ENCODE measurements at places on chromosomes 1 and 21.

DNA sequence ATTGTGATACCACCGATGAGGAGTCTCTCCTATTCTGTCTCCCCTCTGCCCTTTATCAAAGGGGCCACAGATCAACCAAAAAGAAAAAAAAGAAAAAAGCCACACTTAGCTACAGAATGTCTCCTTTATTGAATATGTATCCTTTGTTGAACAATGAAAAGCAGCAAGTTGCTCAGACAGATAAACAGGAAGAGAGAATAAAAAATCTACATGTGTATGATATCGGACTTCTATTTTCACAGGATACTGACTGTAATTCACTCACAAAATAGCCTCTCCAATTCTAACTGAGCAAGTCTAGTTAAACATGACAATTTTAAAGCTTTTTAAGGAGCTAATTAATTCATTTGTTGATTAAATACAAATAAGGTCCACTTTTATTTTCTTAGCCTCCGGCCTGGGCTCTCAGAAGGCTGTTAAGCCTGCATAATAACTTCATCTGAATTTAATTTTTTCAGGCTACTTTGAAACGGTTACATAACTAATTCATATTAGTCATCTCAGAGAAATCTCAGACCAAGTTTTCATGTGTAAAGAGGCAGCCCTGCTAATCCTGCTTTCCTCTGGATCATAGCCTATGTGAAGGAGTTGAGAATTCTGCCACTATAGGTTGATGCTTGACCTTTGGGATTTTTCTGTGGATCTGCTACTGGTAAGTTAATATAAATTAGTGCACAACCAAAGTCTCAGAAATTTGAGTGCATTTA is 304.1 kb upstream of the NR5A2 start:
- DNase-seq = no peak

DNA sequence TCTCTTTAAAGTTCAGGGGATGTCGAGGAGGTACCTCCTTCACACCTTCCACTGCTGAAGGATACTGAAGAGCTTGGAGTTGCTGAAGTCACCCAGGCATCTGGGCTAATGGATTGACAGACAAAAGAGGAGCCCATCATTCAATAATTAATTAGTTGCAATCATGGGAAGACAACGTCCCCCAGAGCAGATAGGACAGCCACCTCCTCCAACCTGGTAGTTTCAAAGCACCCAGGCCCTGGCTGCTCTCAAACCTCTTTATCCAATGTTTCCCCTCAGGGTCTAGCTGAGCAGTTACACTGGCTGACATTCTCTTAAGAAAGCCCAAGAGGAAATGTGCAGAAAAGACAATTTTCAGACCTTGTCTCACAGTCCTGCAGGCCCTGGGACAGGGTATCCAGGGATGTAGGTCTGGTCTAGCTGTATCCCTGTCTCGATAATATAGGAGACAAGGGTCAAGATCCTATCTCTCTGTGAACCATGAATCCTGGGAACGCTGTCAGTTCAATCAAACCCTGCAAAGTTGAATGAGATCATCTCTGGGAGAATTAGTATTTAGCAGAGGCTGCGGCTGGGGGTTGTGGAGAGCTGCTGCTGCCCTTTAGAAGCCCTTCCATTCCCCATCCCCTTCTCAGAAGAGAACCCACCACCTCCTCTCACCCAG is 1.1 kb downstream of the TSPAN2 start:
- no peak for DNase-seq

- no peak for DNase-seq
Measured at GRCh38 chr1:32159189-32159588, 20.3 kb upstream of the TXLNA start.

DNA sequence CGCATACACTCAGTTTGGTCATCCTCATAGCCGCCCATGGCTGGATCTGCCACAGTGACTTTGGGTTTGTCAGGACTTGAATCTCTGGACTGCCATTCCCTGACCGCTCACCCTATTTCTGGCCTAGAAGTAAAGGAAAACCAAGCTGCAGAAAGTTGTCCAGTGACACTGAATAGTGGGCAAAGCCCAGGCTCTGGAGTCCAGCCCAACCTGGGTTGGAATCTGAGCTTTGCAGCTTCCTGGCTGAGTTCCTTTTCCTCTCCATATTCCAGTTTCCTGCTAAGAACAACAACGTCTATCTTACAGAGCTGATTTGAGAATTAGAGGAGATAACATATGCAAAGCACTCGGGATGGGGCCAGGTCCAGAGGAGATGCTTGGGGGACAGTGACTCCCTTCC is 15.6 kb upstream of the EIF4G3 start:
- DNase-seq = no peak

DNA sequence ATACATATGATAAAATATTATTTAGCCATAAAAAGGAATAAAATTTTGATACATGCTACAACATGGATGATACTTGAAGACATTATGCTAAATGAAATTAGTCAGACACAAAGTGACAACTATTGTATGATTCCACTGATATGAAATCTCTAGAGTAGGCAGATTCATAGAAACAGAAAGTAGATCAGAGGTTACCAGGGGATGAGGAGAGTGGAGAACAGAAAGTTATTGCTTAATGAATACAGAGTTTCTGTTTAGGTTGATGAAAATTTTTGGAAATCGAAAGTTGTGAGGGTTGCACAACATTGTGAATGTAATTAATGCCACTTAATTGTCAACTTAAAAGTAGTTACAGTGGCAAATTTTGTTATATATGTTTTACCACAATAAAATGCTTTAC is 315.7 kb upstream of the USP25 start:
- no peak for DNase-seq

DNA sequence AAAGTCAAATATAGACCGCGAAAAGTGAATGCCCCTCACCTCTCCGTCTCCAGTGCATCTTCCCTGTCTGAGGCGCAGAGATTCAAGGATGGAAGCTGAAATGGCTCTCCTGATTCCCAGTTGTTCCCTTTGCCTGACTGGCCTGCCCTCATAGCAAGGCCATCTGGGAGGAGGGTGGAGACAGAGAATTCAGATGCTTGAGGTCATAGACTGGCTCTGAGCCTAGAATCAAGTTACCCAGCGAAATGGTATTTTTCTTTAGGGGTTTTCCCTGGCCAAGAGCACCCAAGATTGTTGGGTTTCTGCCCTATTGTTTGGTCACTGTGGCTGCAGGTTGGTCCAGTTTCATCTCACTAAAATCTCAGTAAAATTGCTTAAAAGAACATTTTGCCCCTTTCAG is 7.2 kb downstream of the METTL13 start:
- no peak for DNase-seq

DNA sequence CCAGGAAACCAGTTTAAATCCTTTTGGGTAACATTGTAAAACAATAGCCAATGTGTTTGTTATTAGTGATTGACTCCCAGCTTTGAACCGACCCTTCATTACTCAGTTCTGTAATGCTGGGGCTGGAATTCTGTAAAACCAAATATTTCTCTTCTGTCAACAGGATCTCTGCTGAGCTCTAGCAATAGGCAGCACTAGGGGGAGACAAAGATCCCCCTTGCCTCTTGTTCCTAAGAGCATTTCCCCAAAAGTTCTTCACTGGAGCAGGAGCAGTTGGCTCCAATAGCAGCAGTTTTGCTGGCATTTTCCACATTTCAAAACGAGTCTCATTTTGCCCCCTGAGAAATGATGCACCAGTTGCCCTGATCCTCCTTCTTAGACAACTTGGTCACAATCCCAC is 1671.1 kb downstream of the MRPL39 start:
- DNase-seq = no peak

GRCh38 chr1:172472495-172472894 is 28.6 kb upstream of the PIGC start:
- DNase-seq = no peak

GRCh38 chr1:228378873-228379460 is 27.7 kb downstream of the TRIM11 start:
- peak; percentile 28 for DNase-seq

DNA sequence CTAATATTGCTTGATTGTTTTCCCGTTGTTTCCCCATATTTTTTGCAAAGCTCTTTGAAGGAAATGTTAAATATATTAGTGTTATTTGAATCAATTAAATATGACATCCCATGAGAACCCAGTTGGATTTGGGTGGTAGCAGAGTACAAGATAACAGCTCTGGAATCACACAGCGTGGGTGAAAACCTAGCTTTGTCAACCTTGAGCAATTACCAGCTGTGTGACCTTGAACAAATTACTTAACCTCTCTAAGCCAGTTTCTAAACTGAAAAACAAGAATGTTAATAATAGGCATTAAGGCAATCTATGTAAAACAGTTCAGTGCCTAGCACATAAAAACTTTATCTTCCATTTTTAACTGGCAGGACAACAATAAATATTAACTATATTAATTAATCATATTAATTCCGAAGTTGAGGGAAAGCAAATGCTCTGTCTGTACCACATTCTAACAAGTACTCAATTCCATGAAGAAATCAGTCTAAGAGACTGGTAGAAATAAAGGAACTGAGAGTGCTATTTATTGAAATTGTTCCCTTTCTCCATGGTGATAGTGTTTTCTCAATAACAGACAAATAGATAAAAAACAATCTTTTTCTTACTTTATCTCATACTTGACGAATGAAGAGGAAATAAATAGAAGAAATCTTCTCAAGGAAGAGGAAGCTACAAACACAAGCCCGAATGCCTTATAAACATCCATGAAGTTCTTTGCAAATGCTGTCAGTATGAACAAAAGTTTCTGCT is 27.0 kb downstream of the DNASE2B start:
- DNase-seq = no peak

DNA sequence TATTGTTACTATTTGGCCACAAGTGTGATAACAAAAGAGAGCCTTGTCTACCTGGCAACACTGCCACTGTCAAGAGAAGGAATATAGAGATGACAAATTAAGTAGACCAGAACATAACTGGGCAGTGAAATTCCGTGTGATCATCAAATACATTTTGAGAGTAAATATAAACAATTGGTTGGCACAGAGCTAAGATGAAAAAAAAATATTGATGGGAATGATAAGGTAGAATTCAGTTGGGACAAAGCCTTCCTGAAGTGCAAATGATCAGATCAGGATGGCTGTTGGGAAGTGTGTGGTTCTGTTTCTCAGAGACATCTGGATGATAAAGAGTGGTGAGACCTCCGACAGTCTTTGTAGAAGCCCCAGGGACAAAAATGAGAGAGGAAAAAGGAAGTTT is 205.5 kb upstream of the CAMK1G start:
- DNase-seq = no peak

- DNase-seq = no peak
Measured at GRCh38 chr1:231636157-231636556, 9.6 kb downstream of the DISC1 start.

- DNase-seq = no peak
Measured at GRCh38 chr1:1360506-1361169, 2.3 kb upstream of the MXRA8 start.

DNA sequence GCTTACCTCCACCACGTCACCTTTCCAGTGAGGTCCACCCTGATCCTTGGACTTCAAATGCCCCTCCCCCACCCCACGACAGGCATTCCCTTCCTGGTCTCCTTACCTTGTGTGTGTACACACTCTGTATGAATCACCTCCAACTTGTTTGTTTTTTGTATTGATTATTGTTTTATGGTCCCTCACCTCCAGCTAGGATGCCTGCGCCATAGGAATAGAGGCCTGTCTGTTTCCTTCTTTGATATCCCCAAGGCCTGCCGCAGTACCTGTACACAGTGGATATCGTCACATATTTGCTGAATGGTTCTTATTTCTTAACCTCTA is 219.6 kb upstream of the POU3F1 start:
- DNase-seq = no peak

DNA sequence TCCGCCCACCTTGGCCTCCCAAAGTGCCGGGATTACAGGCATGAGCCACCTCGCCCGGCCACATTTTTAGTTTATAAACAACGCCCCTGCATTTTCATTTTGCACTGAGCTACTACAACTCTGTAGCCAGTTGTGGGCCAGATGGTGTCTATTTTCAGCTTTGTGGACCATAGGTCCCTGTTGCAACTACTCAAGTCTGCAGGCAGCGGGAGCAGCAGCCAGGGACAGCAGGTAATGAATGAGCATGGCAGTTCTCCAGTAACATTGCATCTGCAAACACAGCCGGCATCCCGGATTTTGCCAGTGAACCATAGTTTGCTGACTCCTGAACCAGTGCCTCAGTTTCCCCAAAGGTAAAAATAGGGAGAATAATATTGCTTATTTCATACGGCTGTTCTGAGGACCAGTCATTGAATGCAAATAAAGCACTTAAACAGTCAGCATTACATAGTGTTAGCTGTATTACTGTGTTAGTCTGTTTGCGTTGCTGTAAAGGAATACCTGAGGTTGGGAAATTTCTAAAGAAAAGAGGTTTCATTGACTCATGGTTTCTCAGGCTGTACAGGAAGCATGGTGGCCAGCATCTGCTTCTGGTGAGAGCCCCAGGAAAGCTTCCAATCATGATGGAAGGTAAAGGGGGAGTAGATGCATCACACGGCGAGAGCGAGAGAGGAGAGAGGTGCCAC is 65.5 kb upstream of the SLC45A1 start:
- DNase-seq = no peak

GRCh38 chr1:116966791-116967190 is 34.8 kb upstream of the CD101 start:
- no peak for DNase-seq

- DNase-seq = no peak
Measured at GRCh38 chr1:173266841-173267240, 59.7 kb upstream of the TNFSF4 start.

- no peak for DNase-seq
Measured at GRCh38 chr1:214830941-214831340, 227.9 kb downstream of the CENPF start.

- DNase-seq = no peak
Measured at GRCh38 chr21:45642122-45642813, 1.3 kb upstream of the PCBP3 start.

DNA sequence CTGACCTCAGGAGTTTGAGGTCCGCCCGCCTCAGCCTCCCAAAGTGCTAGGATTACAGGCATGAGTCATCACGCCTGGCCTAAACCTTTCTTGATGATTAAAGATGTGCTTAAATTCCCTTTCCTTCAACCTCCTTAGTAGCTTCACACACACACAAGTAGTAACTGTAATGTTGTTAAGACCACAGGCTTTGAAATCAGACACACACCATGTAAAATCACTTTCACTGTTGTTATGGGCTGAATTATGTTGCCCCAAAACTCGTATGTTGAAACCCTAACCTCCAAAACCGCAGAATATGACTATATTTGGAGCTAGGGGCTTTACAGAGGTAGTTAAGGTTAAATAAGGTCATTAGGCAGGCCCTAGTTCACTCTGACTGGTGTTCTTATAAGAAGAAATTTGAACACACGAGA is 180.2 kb downstream of the NR5A2 start:
- no peak for DNase-seq

GRCh38 chr1:77227381-77227780 is 8.2 kb upstream of the PIGK start:
- no peak for DNase-seq

DNA sequence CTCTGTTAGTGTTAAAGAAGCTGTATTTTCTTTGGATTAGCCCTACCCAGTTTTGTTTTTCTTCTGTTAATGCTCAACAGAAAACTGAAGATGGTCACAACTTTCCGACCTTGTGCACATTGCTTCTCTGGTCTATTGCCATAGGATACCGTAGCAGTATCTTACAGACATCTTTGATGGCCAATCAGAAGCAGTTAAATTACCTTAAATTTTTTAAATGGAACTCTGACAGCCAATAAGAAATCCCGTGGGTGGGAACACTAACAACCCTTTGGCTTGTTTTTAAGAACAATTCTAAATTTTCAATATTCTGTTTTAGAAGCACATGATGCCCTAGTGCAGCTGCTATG is 17.2 kb downstream of the NFYC start:
- no peak for DNase-seq
